HTR-8/SVneo (cell line): ENCODE measurements at places on chromosomes 12 and 14.

GRCh38 chr12:100554608-100555077 lies 18.8 kb upstream of the GAS2L3 start:
- DNase-seq: peak; percentile 66

DNA sequence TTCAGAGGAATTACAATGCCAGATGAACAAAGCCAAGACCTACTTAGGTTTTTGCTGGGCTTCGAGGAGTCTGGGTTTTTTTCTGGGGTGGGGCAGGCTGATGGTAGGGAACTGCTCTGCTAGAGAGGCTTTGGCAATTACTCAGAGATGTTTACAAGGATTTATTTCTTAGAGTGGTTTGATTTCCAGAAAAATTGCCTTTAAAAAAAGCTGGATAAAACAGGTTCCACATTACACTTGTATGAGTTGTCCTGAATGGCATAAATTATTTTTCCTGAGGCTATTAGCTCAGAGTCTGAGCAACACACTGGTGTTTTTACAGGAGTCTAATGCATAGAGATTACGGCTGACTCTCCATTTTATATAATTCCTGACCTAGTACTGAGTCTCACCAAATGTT lies 118.5 kb upstream of the FRMD6 start:
- DNase-seq: peak; percentile 43

- no peak for DNase-seq
Measured at GRCh38 chr12:104767261-104767660, 190.8 kb downstream of the SLC41A2 start.

DNA sequence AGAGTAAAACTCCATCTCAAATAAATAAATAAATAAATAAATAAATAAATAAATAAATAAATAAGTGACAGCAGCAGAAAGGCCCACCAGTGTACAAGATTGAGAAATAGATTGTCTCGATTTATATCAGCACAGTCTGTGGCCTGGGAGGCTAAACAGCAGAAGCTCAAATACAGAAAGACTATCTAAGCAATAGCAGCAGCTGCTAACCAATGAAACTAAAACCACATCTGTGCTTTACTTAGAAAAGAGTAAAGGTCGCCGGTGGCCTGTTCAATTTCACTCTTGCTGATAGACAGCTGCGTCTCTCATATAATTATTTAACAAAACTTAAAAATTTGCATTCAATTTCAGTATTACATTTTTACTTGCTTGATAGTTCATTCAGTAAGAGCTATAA lies 325.7 kb downstream of the CEP128 start:
- DNase-seq: no peak

DNA sequence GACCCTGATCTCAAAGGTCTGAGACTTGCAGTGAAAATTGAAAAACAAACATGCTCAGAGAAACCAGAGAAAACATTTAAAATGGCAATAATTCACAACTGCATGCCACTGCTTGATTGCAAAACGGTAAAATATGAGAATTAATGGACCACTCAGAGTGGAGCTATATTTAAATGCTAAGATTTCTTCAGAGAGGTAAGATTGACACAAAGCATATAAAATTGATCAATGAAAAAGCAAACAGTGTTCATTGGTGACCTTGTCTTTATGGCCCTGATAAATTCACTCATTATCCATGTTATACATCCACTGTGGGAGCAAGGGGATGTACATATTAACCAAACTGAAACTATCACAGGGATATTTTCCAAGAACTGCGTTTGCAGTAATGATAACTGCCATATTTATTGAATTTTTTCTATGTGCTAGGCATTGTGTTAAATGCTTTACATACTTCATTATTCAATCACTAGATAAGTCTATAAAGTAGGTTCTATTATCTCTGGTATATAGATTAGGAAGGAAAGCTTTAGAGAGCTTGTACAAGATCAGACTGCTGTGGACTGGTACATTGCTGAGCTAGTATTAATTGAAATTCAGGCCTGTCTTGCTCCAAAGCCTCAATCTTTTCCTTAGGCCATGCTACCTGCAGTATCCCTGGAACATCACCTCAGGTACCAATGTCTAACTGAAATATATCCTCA lies 113.9 kb upstream of the LMO3 start:
- DNase-seq: no peak

DNA sequence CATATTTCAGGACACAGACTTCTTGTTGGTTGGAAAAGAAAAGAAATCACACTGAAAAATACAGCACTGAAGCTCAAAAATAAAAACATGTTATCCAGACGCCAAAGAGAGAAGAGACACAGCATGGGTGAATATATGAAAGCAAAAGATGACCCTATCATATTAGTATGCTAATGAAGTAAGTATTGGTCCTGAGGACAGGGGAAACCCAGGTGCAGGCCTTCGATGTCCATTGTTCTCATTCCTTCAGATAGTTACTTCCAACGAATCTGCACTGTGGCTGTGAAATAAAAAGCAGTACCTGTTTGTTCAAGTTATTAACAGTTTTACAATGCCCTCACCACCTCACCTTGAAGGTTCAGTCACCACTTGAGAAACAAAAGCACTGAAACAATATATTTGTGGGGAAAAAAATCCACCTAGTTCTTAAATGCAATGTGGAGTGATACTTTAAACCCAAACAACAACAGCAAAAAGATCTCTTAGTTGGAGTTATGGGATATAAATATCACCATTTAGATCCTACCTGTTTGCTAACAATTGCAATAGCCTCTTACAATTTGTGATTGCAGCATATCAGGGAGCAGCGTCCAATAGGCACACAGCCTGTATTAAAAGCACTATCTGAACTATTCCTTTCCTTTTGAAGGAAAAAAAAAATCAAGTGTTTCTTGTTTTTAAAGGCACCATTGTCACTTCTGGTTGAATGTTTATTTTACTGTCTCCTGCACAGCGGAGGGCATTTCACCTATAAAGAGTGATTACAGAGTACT lies 188.1 kb downstream of the BCAT1 start:
- DNase-seq: no peak

DNA sequence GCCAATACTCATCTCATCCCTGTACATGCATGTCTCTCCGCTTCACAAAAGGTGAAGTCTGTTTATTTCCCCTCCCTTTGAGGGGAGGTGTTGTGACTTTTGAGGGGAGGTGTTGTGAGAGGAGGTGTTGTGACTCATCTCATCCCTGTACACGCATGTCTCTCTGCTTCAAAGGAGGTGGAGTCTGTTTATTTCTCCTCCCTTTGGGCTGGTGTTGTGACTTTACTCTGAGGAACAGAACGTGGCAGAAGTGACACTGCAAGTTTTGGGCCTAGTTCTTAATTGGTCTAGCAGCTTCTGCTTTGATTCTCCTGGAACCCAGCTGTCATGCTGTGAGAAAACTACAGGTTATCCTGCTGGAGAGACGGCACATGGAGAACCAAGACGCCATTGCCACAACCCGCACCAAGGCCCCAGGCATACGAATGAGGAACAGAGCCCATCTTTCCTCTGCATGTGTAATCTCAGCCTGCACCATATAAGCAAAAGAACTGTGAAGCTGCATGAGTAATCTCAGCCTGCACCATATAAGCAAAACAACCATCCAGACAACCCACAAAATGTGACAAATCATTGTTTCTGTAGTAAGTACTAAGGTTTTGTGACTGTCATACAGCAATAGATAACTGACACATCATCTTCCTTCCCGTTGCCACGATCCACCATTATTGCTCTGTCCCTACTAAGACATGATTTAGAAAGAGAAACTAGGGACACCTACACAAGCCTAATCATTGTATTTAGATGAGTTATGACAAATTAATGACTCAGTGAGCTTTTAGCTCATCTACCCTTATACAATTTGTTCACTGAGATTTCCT lies 30.0 kb downstream of the GALNT4 start:
- no peak for DNase-seq

GRCh38 chr14:91356181-91356763 lies 61.3 kb downstream of the CCDC88C start:
- DNase-seq: no peak

GRCh38 chr12:4960030-4960429 lies 50.3 kb downstream of the KCNA1 start:
- no peak for DNase-seq

GRCh38 chr12:14264778-14265177 lies 100.7 kb upstream of the ATF7IP start:
- DNase-seq: no peak

DNA sequence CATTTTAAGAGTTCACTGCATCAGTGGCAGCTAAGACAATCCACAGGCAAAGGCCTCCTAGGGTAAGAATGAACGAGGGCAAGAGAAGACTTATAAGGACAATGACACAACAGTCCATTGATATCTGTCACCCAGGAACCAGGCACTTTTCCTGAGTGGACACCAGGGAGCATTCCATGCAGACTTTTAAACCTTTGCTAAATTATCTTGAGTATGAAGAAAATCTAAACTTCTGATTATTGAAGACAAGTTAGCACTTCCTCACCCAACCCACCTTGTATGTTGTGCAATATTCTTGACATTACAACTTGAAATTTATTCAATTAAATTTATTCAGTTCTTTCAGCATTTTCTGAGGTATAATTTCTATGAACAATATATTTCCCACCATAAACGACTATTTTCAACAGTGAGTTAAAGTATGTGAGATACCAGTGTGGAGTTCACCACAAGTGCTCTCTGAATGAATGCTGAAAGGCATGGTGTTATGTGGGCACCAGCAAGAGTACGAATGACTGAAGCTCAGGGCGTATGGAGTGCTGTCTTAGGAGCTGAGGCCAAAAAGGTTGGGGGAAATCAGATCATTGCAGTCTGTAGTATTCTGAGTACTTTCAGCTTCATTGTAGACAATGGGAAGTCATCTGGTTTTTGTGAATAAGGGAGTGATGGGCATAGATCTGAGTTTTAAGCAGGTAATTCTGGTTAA lies 124.3 kb upstream of the LMNTD1 start:
- DNase-seq: peak; percentile 21

- no peak for DNase-seq
Measured at GRCh38 chr12:50387972-50388478, 8.4 kb downstream of the FAM186A start.

DNA sequence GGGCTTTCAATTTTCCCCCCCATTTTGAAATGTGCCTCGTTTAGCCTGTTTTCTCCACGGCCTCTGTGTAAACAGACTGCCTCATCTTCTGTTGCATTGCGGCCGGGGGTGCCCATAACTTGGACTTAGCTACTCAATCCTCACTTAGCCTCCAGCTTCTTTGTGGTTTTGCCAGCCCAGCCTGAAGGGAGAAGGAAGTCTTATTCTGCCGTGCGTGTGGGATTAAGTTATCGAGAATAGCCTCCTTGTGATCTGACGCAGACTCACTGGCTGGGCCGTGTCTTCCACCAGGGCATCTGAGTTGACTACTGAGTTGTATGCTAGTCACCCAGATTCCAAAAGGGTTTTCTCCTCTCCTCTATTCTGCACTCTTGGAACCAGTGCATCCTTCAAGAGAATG lies 8.1 kb downstream of the PRKAB1 start:
- DNase-seq: no peak

GRCh38 chr12:65854629-65855028 lies 30.3 kb downstream of the HMGA2 start:
- DNase-seq: no peak

- no peak for DNase-seq
Measured at GRCh38 chr14:64930085-64930843, 12.3 kb downstream of the GPX2 start.

- no peak for DNase-seq
Measured at GRCh38 chr12:85865890-85866289, 8.2 kb upstream of the NTS start.

DNA sequence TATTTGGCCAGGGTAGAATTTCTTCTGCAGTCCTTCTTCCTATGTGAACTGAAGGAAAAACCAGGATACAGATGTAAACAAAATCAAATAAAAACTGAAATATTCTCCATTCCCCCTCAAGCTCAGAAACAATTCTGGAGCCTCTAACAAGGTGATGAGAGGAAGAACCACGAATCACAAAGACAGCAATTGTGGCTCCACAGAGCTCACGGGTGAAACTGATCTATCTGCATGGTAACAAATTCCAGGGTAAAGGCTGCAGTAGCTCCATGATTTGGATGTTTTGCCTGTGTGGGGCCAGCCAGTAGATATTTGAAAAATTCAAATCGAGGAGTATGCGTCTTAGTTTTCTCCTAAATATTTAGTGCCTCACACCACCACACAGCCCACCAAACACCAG lies 10.6 kb downstream of the GRIN2B start:
- no peak for DNase-seq

DNA sequence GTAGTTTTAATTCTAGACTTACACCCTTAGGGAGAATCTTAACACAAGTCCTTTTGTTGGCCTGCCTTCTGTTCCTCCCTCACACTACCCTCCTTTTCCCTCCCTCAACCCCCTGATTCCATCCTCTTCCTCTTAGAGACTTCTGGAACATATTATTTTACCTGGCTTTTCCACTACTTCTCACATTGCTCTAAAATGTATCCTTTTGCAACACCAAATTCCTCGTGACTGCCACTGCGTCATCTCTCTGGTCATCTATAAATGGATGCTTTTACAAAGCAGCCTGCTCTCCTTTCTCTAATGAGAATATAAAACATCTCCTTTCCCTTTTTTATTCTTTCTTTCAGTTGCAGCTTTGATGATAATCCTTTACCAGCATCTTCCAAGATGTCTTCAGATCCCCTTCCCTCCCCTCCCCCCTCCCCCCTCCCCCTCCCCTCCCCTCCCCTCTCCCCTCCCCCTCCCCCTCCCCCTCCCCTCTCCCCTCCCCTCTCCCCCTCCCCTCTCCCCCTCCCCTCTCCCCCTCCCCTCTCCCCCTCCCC lies 93.6 kb downstream of the DIP2B start:
- no peak for DNase-seq

- DNase-seq: no peak
Measured at GRCh38 chr14:101251812-101252442, 309.4 kb upstream of the DIO3 start.

GRCh38 chr12:47328831-47329545 lies 249.2 kb upstream of the AMIGO2 start:
- no peak for DNase-seq

DNA sequence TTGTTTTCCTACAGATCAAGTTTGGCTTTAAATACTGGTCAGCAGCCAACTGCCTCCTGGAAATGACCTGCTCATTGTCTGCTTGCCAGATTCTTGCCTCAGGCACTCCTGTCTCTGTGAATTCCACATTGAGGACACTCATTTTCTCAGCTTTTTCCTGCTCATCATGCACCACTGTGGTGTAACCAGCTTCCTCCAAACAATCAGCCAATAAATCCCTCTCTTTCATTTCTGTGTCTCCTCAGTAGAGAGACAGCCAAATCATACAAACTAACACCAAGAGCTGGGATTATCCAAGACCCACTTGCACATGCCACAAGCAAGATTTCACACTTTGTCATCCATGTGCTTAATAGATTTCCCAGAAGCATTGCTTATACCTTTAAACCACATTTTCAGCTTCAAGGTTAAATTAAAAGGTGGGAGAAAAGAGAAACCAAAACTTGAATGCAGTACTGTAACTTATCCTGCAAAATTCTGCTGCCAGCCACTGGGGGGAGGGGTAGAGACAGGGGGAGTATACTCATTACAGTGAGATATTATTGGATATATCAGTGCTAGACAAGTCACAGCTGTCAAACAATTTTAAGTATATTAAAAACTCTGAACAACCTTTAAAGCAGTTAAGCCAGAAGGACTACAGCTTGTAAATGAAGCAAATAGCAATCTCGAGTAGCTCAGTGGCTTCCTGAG lies 105.0 kb downstream of the PPP2R5E start:
- DNase-seq: peak; percentile 100

- DNase-seq: no peak
Measured at GRCh38 chr14:22533057-22533704, 55.8 kb downstream of the DAD1 start.

- no peak for DNase-seq
Measured at GRCh38 chr12:12722435-12723148, 5.4 kb downstream of the CDKN1B start.

GRCh38 chr14:57816568-57817284 lies 49.2 kb downstream of the SLC35F4 start:
- DNase-seq: no peak

- DNase-seq: no peak
Measured at GRCh38 chr14:50021261-50022031, 94.9 kb downstream of the VCPKMT start.
